ENCODE measurements at places on chromosomes 4 and X. TPM values are rescaled to one million over a fixed set of nuclear protein-coding genes. Genes with fewer than 3 reads are reported as not detected.

ZDHHC15 gene
- not detected for total RNA-seq

VSIG1 gene
- total RNA-seq, result 0.91 TPM

ADGRG4 gene
- total RNA-seq, result not detected

C4orf51 gene
- not detected for total RNA-seq

XAGE2 gene
- not detected for total RNA-seq
